ENCODE measurements at places on chromosomes 6 and 20. TPM values are rescaled to one million over a fixed set of nuclear protein-coding genes. Genes with fewer than 3 reads are reported as not detected.

GRCh38 chr6:111521497-111522270 is 38.7 kb upstream of the REV3L start:
- DNase-seq: no peak

- DNase-seq: no peak
Observed at GRCh38 chr20:10562899-10563298, 110.9 kb downstream of the JAG1 start.

DNA sequence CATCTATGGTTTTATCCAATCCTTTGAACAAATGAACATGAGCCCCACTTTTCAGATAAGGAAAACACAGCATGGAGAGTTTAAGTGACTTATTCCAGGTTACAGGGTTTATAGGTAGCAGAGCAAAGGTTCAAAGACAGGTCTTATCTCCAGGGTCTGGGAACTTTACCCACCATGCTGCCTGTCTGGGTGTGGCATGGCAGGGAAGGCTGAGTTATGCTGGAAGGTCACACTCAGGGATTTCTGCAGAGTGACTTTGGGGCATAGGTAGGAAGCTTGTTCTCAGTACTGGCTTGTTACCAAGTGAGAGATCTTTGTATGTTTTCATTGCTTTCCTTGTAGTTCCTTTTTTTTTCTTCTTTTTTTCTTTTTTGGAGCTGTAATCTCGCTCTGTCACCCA is 1.8 kb downstream of the ZNF831 start:
- DNase-seq: no peak

SMPD2 gene
- polyA plus RNA-seq: 9.6 TPM

PTPRT gene
- 0.01 TPM for polyA plus RNA-seq

CYB5R4 gene
- 11.7 TPM for polyA plus RNA-seq

GRIK2 gene
- 0.60 TPM for polyA plus RNA-seq

PBOV1 gene
- not detected for polyA plus RNA-seq

Data from psoas muscle (tissue), 8 donors.